ENCODE measurements at places on chromosomes 3 and 15.

DNA sequence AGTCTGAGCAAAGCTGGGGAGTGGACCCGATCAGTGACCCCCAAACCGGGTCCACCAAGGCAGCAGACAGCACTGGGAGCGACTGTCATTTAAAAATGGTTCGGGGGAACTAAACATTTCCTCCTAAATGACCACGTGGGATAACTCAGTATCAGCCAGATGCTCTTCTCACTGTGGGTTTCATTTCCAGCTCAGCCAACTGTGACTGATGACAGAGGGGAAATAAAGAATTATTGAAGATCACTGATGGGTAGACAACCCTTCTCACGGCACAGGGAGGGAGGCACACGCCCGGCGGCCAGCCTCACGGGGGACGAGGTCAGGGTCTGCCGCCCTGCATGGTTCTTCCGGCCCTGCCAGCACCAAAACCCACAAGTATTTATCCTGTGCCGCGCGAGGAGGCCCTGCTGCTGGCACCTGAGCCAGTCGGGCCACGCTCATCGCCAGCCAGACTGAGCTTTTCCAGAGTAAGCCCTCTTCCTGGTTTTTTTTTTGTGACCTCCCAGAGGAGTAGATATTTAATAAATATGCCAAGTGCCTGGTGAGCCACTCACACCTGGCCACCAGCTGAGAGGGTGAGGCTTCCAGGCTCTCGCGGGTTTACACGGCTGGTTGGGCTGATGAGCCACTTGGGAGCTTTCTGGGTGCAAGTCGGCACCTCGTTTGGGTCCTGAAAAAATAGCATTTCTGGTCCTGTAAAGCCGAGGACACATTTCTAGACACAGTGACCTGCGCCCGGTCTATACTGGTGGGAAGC lies 6.2 kb downstream of the MELTF start:
- no peak for DNase-seq

- DNase-seq = no peak
Measured at GRCh38 chr3:138361561-138361971, 13.2 kb downstream of the MRAS start.

DNA sequence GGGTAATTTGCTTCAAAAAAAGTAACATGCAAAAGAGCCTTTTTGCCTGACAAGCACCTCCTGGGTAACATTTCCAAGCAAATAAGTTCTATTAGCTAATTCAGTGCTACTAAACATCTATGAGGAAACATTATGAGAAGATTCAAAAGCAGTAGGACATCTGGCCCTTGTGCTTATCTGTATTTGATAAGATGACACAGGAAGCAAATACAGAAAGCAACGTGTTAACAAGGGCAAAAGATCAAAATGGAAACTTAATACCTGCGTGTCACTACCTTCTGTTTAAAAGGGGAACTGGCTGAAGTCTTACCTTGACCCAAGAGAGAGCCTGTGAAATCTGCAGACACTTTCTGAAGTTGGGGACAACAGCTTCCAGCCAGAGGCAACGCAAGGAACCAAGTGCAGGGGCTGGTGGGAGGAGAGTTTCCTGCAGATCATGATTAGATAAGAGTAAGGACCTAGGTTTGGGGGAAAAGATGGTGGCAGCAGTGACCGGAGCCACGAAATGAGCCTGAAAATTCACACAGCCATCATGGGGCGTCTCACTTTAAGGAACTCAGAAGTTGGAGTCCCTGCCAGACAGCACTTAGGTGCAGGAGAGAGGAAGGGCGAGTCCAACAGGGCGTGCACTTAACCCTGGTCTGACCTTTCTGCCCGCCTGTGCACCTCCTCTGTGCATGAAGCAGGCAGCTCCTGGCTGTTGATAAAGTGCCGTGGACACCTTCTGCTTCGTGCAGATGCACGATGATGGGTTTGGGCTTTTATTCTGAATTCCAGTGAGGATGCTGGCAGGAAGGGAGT lies 153.6 kb upstream of the BHLHE40 start:
- peak; percentile 72 for DNase-seq

GRCh38 chr3:187987924-187988323 lies 166.0 kb upstream of the LPP start:
- DNase-seq = no peak

- no peak for DNase-seq
Measured at GRCh38 chr15:95274101-95274500, 1042.7 kb downstream of the MCTP2 start.

DNA sequence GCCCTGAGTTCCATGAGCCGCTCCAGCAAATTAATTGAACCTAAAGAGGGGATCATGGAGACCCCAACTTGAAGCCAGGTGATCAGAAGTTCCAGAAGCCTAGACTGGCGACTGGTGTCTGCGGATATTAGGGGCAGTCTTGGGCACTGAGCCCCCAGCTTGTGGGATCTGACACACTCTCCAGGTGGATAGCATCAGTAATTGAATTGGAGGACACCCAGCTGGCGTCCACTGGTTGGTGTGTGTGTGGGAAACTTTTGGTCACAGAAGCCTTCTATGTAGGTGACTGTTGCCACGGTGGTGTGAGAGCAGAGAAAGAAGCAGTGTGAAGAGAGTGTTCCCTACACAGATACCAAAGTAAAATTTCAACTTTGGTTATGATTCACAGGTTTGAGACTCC lies 106.0 kb upstream of the ADPGK start:
- DNase-seq = no peak

DNA sequence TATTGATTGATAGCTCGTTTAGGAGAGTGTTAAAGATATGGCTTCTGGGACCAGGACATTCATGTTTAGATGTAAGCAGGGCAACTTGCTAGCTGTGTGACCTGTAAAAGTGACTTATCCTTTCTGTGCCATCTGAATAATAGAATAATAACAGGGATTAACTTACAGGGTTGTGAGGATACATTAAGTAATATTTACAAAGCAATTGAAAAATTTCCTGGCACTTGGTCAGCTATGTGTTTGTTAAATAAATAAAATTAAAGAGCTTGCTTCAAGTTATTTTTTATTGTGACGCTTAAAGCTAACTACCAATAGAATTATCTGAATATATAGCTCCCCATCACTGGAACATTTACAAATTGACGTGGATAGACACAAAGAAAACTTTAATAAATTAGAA lies 287.9 kb upstream of the CDIN1 start:
- no peak for DNase-seq

DNA sequence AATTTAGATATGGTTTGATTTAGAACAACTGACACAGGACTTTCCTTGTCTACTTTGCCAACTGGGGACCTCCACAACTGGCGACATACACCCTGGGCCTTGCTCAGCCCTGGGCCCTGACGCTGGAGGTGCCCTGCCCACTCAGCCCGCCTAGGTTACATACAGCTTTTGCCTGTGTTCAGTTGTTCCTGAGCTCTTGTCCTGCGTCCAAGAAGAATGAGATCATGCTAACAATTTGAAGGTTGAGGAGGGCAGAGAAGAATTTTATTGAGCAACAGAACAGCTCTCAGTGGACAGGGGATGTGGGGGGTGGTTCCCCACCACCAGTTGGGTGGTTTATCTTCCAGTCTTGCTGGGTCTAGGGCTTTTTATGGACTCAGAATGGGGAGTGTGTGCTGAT lies 67.9 kb downstream of the IQCH start:
- no peak for DNase-seq

- DNase-seq = no peak
Measured at GRCh38 chr3:151168269-151169094, 34.5 kb downstream of the GPR171 start.

DNA sequence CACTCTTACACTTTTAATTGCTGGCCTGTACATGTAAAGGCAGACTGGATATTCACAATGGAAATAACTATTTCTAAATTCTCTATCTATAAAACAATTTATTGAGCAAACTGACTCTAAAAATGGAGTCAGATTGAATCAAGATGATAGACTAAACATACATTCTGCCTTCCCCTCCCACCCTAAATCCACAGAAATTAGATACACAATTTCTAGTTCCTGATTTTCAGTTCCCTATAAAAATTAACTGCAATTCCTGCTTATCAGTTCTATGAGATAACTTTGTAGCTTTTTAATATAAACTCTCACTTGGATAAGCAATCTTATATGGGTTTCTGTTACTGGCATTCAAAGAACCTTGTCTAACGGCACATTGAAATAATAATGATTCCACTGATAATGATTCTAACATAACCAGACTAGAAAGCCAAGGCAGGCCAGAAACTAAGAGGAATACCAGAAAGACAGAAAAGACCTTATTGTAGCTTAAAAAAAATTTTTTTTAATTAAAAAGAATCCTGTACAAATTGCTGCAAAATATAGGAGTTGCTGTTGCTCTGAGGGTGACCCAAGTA lies 33.1 kb downstream of the TBC1D5 start:
- no peak for DNase-seq

DNA sequence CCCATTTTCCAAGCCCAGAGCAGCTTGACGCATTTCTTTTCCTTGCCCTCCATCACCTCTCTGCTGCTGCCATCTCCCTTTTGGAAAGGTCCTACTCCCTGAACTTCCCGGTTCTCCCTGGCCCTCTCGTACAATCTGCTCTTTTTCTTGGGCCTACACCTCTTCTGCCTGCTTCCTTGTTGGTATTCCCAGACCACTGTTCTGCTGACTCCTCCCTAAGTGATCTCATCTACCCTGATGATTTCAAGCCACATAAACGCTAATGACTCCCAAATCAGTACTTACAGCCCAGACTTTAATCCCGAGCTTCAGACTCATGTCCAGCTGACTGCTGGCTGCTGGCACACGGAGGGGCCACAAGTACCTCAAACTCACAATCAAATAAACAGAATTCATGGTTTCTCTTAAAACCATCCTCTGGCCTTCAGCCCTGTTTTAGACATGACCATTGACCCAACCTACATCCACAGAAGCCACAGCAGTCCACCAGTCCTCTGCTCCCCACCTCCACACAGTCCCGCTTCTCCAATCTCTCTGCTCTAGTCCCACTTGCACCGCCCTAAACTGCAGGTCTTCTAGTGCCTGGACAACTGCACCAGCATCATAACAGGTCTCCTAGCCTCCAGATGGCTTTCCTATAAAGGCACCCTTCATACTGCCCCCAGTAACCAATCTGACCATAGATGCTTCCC lies 57.6 kb downstream of the AAGAB start:
- no peak for DNase-seq

Measured in CMK (cell line).